CD4-positive, alpha-beta T cell (primary cell): ENCODE measurements at places on chromosomes 7 and 10.

DNA sequence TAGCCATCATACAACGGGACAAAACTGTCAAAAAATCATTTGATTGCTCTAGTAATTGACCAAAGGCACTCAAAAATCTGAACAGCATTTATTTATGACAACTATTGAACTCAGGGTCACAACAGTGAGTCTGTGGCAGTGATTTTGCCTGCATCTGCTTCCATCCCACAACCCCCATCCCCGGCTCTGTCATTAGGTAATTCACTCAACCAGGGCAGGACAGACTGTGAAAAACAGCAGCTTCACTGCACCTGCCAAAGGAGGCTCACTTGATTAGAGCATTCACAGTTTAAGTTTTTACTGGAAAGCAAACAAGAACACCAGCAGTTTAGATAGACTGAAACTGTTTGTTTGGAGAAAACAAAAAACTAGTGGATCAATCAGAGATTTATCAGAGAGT lies 22.2 kb downstream of the NRCAM start:
- no peak for DNase-seq

GRCh38 chr7:152553671-152554317 lies 118.0 kb upstream of the KMT2C start:
- DNase-seq, result no peak

DNA sequence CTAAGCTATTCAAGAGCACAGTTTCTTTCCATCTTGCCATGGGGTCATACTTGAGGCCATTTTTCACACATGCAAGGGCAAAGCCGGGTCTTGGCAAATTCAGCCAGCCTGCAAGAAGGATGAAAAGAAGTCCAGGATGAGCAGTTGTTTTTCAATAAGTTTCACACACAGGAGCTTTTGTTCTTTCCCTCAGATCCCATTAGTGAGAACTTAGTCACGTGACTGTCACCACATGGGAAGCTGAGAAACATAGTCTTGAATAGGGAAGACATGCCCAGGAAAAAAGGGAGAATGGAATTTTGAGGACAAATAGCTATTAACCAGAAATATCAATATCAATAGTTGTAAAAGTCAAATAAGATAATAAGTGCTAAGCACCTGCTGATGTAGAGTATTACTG lies 137.7 kb downstream of the AHR start:
- DNase-seq, result no peak

DNA sequence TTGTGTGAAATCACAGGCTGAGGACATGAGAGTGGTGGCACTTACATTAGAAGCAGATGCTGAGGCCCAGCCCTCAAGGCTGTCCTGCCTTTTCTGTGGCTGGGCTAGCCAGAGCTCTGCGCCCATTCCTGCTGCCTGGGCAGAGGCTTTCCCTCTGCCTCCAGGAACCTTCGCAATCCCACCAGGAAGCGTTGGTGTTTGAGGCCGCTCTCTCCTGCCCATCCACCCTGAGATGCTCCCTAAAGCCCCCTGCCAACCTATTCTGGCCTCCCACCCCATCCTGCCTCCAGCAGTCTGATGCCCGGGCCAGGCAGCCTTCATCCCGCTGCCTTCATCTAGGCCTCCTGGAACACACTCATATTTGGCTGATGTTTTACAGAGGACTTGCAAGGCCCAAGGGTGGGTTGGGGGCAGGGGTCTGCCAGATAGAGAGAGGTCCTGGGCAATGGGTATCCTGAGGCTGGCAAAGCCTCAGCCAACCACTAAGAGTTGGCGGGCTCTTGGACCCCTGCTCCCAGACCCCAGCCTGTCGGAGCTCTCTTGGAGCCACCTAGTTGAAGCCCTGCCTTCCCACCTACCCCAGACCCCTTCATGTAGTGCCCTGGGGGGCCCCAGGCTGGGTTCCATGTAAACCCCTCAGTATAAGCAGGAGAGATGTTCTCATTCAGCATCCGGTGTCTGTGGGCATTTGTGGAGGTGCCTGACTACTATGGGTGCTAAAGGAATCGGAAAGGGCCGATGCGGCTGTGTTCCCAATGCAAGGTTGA lies 32.7 kb downstream of the LDB3 start:
- no peak for DNase-seq

DNA sequence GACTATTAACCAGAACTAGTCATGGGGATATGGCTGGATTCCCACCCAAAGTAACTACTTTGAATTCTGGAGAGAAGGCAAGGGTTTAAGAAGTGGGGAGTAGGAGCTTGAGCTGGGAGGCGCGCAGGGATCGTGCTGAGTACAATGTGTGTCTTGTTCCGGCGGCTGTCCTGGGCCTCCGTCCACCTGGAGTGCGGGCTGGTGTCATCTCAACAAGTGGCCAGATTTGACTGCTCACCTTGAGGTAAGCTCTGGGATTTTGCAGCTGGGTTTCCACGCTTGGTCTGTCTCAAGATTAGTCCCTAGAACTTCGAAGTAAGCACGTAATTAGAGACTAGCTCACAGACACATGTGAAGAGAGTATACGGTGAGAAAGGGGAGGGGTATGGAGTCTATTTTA lies 49.4 kb downstream of the GLRX3 start:
- DNase-seq, result no peak

- no peak for DNase-seq
Observed at GRCh38 chr10:46220187-46220586, 66.6 kb upstream of the ANTXRL start.

- DNase-seq, result no peak
Observed at GRCh38 chr10:5779730-5780129, 33.5 kb downstream of the GDI2 start.

DNA sequence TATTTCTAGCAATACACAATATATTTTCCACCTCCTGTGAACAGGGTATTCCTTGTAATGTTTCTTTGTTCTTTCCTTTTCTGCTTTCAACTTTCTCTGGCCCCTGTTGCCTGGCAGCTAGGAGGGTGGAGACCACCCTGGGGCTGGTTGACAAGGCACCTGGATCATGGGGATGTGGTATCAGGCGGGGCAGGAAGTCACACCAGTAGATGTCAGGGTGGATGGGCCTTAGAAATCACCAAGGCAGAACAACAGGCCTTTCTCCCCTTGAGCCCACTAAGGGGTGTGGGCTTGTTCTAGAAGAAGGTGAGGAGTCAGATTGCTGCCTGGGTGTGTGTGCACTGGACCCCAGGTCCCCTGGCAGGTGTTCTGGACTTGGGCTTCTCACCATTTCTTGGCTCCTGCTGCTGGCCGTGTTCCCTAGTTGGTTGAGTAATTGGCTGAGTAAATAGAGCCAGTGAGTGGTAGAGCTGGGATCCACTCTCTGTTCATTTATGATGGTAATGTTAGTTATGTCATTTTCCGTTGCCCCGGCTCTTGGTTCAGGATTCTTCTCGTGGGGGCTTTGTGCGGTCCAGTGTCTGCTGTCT lies 24.9 kb downstream of the ZNF783 start:
- DNase-seq, result no peak

DNA sequence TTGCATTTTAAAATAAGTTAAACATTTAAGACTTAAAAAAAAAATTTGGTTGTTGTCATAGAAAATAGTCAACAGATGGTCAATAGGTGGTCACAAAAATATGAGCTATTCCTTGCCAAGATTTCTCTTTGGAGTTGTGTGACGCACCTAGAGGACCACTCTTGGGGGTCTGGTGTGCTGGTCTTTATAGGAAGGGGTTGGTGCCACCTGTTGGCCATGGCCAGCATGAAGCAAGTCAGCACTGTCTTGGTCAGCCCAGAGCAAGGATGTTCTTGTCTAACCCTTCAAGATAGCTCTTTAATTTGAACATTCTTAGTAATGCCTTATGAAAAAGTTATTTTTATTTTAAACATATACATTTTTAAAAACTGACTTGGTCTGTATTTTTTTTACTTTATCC lies 267.9 kb upstream of the CNTNAP2 start:
- no peak for DNase-seq

GRCh38 chr7:141012044-141012685 lies 2.6 kb downstream of the MRPS33 start:
- DNase-seq, result peak; percentile 59
